AML-193 (cell line): ENCODE measurements at places on chromosomes 1 and 21.

GRCh38 chr1:36534711-36535412 lies 52.1 kb upstream of the CSF3R start:
- DNase-seq, result no peak

GRCh38 chr1:117022114-117022513 lies 20.6 kb downstream of the CD101 start:
- no peak for DNase-seq

GRCh38 chr1:86448670-86449069 lies 20.1 kb upstream of the CLCA1 start:
- DNase-seq, result no peak

DNA sequence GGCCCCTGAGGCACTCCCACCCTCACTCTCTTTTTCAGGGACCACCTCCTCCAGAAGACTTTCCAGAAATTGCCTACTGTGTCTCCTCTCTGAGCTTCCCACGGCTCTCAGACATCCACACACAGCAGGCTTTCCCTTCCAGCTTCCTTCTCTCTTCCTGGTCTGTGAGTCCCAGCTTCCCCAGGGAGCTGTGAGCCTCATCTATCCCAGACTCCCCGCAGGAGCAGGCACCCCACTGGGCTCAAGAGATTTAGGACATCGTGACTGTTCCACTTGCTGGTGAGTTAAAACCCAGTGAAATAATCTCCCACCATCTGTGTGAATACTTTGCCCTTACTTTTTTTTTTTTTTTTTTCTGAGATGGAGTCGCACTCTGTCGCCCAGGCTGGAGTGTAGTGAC lies 22.0 kb upstream of the PRELP start:
- DNase-seq, result no peak

- DNase-seq, result no peak
These were observed 18.1 kb downstream of the KIAA0040 start for GRCh38 chr1:175174309-175175102.

GRCh38 chr1:193543259-193543658 lies 356.8 kb upstream of the B3GALT2 start:
- DNase-seq, result no peak

GRCh38 chr1:36553591-36554322 lies 71.0 kb upstream of the CSF3R start:
- peak; percentile 33 for DNase-seq

GRCh38 chr21:39346206-39346605 lies 2.7 kb downstream of the HMGN1 start:
- peak; percentile 10 for DNase-seq

DNA sequence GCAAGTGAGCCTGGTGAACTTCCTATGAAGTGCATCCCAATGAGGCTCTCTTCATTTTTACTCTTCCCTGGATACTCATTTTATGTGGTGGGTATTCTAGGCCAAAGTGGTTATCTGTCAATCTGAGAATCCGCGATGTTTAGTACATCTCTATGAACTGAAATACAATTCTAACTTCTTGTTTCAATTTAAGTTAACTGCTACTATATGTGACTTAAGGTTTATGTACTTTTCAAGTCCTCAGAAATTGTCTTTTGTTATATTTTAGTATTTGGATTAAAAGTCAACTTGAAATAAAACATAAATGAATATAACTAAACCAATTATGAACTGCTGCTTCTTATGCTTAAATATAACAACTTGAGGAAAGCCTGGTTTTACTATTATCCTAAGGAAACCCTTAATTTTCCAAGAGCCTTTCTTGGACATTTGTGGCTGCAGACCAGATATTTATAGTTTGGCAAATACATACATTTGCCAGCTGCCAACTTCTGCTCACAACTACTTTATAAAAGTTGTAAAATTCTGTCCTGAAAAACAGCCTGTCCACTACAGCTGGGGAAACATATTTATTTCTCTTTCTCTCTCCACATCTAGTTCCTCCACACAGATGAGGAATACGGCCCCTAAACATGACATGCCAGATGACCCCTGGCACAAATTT lies 60.4 kb downstream of the ENAH start:
- no peak for DNase-seq

- DNase-seq, result peak; percentile 72
These were observed 5.7 kb downstream of the ATP6V1G3 start for GRCh38 chr1:198534548-198535418.

DNA sequence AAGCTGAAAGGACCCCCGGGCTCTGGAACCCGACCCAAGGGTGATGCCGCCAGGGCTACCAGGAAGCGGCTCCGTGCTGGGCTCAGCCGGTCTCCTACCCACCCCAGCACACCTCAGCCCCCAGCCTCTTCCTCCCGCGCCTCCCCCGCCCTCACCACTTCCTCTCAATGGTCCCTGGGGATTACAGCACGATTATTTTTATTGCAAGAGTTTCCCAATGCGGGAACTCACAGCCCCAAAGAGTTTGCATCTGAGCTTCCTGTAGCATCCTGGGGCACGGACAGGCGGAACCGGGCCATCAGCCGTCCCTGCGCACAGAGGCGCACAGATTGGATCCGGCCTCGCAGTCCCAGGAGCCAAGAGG lies 8.7 kb upstream of the SLX9 start:
- DNase-seq, result peak; percentile 34

DNA sequence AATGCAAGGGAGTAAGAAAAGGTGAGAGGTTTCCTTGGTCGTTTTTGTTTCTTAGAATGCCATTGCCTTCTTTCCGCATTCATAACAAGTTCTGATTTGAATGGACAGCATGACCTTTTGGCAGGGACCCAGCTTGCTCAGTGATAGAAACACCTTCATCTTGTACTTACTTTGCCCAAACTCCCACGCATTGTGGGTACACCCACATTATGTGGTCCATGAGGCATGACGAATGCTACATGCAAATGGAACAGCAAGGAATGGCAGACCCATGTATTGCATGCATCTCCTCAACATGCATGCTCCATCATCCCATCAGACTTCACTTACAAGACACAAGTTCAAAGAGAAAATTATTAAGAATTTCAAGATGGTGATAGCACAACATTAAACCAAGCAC lies 102.8 kb downstream of the CDC7 start:
- DNase-seq, result no peak

GRCh38 chr1:214247501-214248041 lies 33.4 kb upstream of the SMYD2 start:
- DNase-seq, result no peak

- DNase-seq, result no peak
These were observed 4.3 kb upstream of the NADK start for GRCh38 chr1:1782399-1783221.

DNA sequence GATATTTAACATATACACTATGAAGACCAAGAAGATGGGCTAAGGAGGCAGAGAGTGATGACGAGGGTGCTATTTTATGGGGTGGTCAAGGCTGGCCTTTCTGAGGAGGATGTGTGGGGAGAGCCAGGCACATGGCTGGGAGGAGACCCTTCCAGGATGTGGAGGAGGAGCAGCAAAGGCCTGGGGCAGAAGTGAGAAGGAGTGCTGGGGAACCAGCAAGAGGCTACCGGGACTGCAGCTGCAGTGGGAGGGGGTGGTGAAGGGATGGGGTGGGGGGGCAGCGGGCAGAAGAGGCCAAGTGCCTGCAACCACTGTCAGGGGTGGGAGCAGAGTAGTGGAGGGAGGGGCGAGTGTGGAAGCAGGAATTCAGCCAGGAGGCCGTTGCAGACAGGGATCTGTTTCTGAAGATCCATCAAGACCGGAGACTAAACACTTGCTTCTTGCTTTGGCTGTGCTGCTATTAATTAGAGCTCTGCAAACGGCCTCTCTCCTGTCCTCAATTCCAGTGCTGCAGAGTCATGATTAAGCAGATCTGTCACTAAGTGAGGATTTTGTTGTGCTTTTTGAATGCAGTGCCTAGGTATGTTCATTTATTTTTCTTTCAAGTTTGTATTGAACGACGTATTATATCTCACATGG lies 89.9 kb downstream of the IER5 start:
- DNase-seq, result no peak

GRCh38 chr1:43282220-43283195 lies 2.9 kb downstream of the C1orf210 start:
- DNase-seq, result no peak

GRCh38 chr1:204503122-204503912 lies 8.7 kb upstream of the PIK3C2B start:
- DNase-seq, result peak; percentile 77

DNA sequence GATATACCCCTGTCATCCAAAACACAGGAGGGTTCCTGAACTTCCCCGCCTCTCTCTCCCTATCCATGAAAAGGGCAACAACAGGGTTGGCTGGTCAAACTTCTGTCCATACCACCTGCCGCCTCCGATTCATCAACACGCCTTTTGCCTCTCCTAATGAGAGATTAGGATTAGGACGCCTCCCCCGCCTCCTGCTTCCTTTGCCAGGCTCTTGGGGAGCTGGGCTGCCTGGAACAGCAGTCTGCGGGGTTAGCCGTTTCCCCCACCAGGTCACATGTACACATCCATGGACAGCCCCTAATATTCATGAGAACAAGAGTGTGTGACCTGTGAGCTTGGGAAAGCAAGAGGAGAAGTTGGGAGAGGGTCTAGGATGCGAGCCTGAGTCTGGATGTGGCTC lies 2.3 kb upstream of the OPTC start:
- no peak for DNase-seq

GRCh38 chr21:14376854-14377253 lies 6.1 kb downstream of the HSPA13 start:
- peak; percentile 18 for DNase-seq

- no peak for DNase-seq
These were observed 8.3 kb upstream of the PTPRF start for GRCh38 chr1:43522431-43522775.
